ENCODE measurements at places on chromosomes 1 and 21. TPM values are rescaled to one million over a fixed set of nuclear protein-coding genes. Genes with fewer than 3 reads are reported as not detected.

- DNase-seq: peak; percentile 71
Measured at GRCh38 chr21:45482899-45483821, 59.1 kb downstream of the SLC19A1 start.

- no peak for DNase-seq
Measured at GRCh38 chr1:114322734-114323133, 169.1 kb upstream of the SYT6 start.

- DNase-seq: peak; percentile 64
Measured at GRCh38 chr1:36342426-36343185, 19.2 kb upstream of the EVA1B start.

- DNase-seq: no peak
Measured at GRCh38 chr1:15866721-15867201, 19.3 kb downstream of the SPEN start.

GRCh38 chr1:41566274-41566885, 81.9 kb upstream of the EDN2 start:
- DNase-seq: no peak

DNA sequence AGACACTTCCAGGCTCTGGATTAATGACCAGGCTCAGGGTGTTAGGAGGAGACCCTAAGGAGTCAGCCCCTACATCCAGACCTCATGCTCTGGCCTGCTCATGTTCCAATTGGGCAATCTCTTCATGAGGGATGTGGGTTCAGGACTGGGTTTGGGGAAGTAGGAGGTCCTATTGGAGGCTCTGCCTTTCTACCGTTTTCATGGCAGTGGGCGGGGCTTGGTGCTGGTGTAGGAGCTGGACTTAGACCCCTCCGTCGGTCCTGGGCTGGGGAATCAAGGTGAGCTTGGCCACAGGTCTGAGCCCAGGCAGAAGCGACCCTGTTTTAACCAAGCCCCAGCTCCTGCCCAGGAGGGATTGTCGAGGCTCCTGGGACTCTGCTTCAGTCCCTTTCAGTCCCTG, 123.4 kb downstream of the PRDM16 start:
- DNase-seq: no peak

DNA sequence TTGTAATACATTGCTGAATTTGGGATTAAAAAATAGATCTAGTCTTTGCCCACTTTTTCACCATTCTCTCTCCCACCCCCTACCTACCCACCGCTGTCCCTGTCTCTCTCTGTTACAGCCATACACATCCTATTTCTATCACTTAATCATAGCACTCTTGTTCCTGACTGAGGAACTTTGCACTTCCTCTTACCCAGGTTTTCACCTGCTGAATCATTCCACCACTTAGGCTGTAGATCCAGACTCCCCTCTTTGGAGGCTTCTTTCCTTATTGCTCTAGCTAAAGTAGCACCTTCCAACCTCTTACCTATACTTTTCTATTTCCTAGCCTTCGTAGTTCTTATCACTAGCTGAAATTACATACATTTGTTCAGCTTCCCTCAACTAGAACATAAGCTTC, 59.6 kb downstream of the ATP6V1G3 start:
- DNase-seq: no peak

DNA sequence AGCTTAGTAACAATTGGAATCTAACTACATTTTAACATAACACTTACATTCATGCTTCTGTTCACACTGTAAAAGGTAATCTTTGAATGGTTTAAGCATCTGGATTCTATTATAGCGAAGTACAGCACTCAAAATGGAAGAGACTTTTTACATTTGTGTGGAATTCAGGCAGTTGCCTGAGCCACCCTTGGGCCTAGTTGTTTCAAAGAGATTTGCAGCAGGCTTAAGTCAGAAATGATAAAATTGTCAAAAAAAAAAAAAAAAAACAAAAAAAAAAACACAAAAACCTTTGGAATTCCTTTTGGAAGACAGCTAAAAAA, 199.9 kb downstream of the LYPLAL1 start:
- DNase-seq: no peak

Gene RGS8
- total RNA-seq: not detected

Gene CYP4A11
- total RNA-seq: not detected

Gene HPCAL4
- 2.0 TPM for total RNA-seq

Data from activated CD4-positive, alpha-beta T cell treated with anti-CD3 and anti-CD28 coated beads, Interleukin-2, amount 10 ng/mL, durations not matched to agents 7 days and 5 days (primary cell).